ENCODE measurements at places on chromosomes 11 and 22.

- no peak for DNase-seq
These were observed 44.6 kb downstream of the KCNQ1OT1 start for GRCh38 chr11:2655016-2655719.

DNA sequence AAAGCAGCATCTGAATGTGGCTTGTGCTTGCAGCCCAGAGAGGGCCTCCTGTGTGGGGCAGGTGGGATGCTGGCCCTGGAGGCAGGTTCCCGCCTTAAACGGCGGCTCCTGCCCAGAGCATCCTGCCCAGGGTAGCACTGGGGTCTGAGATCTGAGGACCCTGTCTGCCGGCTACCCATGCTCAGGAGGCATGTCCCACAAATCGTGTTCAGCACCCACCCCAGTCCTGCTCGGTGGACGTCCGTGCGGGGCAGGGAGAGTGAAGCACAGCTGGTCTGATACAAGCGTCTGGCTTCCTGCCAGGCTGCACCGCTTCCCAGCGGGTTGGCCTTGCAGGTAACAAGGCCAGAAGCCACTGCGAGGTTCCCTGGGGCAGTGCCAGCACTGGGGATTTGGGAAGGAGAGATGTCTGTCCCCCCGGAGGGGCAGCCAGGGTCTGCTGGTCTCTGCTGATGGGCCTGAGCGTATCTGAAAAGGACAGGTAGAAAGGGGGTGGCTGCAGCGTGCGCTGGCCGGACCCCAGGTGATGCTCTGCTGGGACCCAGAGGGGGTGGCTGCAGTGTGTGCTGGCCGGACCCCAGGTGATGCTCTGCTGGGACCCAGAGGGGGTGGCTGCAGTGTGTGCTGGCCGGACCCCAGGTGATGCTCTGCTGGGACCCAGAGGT lies 3.6 kb downstream of the TRABD start:
- DNase-seq = no peak

- peak; percentile 58 for DNase-seq
These were observed 5.4 kb downstream of the FJX1 start for GRCh38 chr11:35623621-35624168.

GRCh38 chr11:38339835-38340440 lies 1741.9 kb upstream of the RAG2 start:
- DNase-seq = no peak

- DNase-seq = no peak
These were observed 11.4 kb downstream of the SLC35F2 start for GRCh38 chr11:107847184-107847583.

GRCh38 chr11:57480409-57481137 lies 20.2 kb downstream of the RTN4RL2 start:
- peak; percentile 41 for DNase-seq

GRCh38 chr22:29435236-29436136 lies 2.9 kb upstream of the RFPL1 start:
- no peak for DNase-seq

DNA sequence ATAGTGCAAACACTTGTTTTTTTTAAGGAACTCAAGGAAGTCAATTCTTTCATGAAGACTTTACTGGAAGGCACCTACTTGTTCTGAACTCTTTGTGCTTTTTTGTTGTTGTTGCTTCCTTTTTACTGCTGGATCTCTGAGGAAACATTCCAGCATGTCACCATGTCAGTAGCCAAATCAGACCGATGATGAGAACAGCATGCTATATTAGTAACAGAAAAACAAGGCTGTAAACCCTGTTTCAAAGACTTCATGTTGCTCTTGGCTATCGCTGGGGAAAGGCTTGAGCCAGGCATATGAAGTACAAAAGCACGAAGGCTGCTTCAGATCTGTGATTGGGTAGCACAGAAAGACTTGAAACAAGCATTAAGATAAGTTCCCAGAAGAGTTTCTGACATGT lies 125.6 kb upstream of the SLC5A12 start:
- no peak for DNase-seq

DNA sequence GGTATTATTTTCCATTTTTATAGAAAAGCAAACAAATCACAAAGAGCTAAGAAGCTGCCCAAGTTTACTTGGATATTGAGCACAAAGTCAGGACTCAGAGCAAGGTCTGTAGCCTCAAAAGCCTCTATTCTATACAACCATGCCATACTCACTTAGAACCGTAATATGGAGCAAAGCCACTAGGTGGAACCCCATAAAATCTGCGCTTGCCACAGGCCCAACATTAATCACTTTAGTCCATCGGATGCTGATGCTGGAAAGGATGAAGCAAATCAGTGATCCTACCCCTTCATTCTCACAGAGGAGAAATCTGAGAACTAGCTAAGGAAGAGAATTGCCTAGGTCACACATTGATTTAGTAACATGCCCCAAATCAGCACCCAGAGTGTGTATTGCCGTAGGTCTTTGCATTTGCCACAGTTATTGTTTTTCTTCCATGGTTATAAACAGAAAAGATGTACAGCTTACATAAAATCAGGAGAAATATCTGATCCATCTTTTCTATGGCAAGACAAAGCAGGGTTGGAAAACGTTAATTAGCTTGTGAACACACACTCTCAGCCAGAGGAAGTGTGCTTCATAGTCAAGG lies 56.7 kb upstream of the RAB38 start:
- DNase-seq = peak; percentile 21

GRCh38 chr22:23037429-23038333 lies 32.6 kb upstream of the GNAZ start:
- DNase-seq = no peak

DNA sequence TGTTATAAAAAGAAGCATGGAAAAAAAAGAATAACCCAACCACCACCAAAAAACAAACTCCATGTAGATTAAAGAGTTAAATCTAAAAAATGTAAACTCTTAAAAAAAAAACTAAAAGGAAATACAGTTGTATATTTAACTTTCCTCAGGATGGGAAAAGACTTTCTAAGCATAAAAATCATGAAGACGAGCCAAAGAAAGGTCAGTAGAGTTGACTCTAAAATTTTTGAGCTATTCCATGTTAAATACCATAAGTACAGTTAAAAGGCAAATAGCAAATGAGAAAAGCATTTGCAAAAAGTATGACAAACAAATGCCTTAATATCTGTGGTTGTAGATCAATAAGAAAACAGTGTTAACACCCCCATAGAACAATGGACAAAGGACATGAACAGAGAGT lies 28.0 kb upstream of the C11orf96 start:
- DNase-seq = no peak

GRCh38 chr11:73538381-73538872 lies 59.5 kb downstream of the FAM168A start:
- peak; percentile 33 for DNase-seq

DNA sequence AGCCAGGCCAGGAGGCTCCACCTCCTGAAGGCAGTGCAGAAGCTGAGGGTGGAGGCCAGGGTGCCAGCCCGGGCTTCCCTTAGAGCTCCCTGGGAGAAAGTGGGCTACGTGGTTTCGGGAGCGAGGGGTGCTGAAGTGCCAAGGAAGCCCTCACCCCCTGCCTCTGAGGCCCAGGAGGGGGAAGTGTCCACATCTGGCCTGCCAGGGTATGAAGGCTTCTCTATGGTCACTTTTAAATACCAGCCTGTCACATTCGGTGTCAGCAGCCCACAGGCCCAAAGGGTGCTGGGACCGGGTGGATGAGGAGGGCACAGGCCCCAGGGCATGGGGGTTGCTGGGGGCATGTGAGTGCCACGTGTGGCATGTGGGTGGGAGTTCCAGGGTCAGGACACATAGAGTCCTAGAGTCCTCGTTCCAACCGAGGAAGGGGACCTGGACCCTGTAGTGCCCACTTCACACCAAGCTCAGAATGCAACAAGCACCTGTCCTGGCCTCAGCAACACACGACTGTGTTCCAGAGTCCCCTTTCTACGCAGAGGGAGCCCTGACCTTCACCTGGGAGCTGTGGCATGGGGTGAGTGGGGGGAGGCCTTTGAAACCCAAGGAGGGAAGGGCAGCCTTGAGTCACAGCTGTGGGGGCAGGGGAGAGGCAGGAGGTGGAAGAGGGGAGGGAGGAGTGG lies 1.7 kb downstream of the SHISA8 start:
- DNase-seq = no peak

GRCh38 chr11:35822815-35823495 lies 120.9 kb upstream of the LDLRAD3 start:
- DNase-seq = peak; percentile 13

GRCh38 chr22:22042009-22042408 lies 59.4 kb upstream of the TOP3B start:
- DNase-seq = no peak

- DNase-seq = peak; percentile 34
These were observed 6.0 kb downstream of the CNTF start for GRCh38 chr11:58628446-58628845.

- DNase-seq = peak; percentile 68
These were observed 838 bp downstream of the FKBP2 start for GRCh38 chr11:64241491-64242374.

GRCh38 chr11:6357222-6357621 lies 33.1 kb upstream of the SMPD1 start:
- peak; percentile 96 for DNase-seq

DNA sequence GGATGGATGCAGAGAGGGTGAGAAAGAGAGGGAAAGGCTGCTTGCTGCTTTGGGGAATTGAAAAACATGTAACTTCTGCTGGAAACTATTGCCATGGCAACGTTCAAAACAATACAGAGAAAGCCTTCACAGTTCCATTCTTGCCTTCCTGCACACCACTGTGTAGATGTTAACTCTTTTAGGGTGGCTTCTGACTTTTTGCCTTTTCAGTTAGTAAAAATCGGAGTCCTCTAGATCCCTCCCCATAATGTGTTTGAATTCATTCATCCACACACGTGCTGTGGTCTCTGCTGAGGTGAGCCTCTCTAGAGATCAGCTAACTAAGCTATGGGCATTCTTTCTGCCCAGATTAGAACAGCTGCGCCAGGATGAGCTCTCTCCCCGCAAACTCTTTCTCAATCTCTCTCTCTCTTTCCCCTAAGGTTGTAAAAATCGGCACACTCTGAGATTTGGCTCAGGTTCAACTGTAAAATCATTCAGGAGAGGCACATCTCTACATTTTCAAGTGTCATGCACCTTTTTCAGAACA lies 1178.3 kb downstream of the LRRC4C start:
- DNase-seq = peak; percentile 7

DNA sequence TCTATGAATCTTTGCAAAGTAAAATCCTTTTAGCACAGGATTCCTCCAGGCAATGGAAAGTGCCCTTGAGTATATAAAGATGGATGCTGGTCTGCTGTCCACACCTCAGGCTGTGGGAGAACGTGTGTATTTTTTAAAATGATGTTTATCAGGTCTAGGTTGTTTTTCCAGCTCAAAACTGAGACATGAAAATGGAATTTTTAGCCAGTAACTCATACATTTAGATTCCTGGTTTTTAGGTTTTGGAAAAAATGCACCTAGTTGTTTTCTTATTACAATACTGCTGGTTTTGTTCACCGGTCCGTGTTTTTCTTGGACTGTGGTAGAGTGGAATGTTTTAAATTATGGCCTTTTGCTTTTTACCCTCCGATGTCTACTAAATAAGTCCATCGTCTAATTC lies 554.7 kb downstream of the SOX6 start:
- DNase-seq = no peak
